ENCODE measurements at places on chromosomes 6 and 20.

DNA sequence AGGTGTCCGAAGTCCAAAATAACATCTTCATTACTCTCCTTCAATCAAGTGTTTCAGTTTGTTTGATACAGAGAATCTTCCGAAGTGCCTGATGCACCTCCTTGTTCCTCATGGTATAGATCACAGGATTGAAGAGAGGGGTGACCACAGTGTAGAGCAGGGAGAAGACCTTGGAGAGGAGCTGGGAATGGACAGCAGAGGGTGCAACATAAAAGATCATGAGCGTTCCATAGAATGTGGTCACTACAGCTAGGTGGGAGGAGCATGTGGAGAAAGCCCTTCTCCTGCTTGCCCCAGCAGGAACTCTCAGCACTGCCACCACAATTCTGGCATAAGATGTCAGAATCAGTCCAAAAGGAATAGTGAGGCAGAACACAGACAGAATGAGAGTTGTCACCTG, 11.9 kb downstream of the OR12D1 start:
- DNase-seq: no peak

DNA sequence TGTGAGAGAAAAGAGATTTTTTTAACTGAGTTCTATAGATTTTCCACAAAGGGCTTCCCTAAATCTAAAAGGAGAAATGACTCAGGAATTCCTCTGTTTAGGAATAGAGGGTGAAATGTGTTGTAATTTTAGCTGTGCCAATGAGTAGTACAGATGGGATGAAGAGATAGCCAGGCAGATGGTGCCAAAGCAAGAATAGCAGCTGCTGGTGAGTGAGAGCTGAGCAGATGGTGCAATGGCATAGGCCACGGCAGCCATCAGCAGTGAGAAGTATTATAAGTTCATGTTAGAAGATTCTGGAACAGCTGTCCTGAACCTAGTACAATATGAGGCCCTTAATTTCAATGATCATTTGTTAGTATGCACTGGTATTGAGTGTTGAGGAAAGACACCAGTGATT, 40.2 kb upstream of the CRISP1 start:
- no peak for DNase-seq

DNA sequence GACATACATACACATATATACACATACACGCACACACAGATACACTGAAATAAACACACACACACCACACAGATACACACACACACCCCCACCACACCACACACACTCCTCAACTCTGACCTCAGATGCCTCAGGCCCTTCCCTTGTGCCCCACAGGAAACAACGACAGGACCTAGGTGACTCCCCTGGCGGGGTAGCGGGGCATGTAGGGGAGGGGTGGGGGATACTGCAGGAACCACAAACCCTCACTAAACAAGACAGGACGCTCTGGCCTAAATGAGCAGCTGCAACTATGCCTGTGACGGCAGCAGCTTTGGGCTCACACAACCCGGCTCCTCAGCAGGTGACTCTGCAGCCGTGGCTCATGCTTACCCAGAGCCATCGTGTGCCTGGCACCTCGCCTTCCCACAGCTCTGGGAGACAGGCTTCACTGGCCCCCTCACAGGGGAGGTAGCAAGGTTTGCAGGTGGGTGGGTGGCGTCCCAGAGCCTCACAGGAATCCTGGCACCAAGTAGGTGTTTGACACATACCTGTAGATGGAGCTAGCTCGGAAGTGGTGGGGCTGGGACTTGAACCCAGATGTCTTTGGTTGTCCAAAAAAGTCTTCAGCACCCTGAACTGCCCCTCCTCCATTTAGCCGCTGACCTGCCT, 100.8 kb downstream of the GRM4 start:
- DNase-seq: no peak

- no peak for DNase-seq
These were observed 90.1 kb upstream of the FOXC1 start for GRCh38 chr6:1519597-1519996.

DNA sequence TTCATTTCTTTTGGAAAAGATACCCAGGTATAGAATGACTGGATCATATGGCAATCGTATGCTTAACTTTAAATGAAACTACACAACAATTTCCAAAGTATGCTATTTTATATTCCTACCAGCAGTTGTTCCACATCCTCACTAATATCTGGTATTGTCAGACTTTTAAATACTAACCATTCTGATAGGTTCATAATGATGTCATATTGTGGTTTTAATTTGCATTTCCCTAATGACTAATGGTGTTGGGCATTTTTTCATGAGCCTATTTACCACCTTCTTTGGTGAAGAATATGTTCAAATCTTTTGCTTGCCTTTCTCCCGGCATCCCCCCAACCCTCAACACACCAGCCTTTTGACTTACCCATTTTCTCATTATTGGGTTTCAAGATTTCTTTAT, 96.2 kb upstream of the HMGN3 start:
- no peak for DNase-seq

DNA sequence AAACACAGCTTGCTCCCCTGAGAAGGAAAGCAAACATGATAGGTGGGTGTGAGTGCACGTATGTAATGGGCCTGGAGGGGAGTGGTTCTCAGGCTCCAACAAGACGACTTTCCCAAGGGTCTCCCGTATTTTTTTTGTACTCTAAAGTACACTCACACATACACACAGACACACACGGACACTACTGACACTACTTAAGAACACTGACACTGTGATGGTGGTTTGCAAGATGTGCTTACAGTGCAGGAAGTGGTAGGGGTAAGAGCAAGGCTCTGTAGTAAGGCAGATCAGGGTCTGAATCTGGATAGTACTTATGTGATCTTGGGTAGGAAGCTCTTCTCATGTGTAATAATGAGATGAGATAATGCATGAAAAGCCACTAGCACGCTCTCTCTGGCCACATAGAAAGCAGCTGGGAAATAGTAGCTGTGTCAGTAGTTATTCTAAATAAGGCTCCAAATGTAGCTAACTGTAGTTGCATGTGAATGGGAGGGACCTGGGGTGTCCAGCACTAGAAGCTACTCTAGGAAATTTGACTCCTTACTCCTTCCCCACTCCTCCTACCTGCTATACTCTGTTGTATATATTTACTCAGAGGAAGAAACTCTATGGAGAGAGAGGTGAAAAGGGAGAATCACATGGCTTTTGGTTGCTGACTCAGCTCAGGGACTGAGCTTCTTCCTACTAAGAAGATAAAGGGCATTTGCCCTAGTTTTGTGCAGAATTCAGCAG, 8.4 kb upstream of the ZBTB24 start:
- DNase-seq: no peak

DNA sequence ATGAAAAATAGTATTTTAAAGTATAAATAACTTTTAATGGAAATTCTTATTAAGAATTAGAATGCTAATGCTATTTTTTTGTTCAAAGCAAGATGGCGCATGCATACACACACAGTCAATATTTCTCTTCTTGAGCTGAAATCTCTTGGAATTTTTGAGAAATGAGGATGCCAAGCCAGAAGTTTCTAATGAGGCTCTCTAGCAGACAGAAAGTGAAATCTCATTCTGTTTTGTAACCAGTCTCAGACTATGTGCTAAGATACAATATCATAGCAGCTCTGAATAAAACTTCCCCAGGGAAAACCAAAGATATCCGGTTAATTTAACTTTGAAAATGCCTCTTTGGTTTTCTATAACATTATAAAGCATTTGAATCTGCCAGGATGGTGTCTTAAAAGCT, 97.2 kb upstream of the HDAC2 start:
- no peak for DNase-seq

GRCh38 chr6:32692019-32692418, 25.6 kb upstream of the HLA-DQB1 start:
- DNase-seq: no peak

DNA sequence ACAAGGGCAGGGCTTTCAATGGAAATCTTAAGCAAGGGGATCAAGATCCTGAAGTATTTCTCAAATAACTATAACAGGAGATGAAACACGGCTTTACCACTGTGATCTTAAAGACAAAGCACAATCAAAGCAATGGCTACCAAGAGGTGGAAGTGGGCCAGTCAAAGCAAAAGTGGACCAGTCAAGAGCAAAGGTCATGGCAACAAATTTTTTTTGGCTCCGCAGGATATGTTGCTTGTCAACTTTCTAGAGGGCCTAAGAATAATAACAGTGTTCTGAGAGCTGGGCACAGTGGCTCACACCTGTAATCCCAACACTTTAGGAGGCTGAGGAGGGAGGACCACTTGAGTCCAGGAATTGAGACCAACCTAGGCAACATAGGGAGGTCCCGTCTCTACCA, 54.1 kb downstream of the ILRUN start:
- DNase-seq: no peak

GRCh38 chr6:160992061-160992979, 751 bp downstream of the MAP3K4 start:
- DNase-seq: no peak

- no peak for DNase-seq
These were observed 50.8 kb downstream of the KAT14 start for GRCh38 chr20:18188434-18188833.

DNA sequence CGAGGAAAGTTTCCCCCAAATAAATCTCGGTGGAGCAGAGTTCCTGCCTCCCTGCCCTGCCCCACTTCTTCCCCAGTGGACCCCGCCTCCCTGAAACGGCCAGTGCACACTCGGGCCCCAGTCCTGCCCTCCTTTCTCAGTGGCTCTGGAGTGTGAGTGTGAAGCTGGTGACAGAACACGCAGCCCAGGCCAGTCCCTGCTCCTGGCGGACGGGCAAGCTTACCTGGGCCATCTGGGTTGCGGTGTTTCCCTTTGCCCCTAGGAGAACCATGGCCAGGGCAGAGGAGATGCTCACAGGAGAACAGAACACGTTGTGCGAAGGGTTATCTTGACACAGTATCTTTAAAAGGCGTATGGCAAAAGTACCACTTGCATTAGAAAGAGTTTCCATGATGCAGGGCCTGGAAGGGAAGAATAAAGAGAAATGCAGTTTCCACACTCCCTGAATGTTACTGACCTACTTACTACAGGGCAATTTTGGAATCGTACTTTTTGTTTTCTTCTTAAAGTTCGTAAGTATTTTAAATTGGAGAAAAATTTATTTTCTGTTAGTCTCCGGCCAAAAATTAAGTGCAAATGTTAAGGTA, 2.8 kb downstream of the SERPINB9 start:
- DNase-seq: no peak

DNA sequence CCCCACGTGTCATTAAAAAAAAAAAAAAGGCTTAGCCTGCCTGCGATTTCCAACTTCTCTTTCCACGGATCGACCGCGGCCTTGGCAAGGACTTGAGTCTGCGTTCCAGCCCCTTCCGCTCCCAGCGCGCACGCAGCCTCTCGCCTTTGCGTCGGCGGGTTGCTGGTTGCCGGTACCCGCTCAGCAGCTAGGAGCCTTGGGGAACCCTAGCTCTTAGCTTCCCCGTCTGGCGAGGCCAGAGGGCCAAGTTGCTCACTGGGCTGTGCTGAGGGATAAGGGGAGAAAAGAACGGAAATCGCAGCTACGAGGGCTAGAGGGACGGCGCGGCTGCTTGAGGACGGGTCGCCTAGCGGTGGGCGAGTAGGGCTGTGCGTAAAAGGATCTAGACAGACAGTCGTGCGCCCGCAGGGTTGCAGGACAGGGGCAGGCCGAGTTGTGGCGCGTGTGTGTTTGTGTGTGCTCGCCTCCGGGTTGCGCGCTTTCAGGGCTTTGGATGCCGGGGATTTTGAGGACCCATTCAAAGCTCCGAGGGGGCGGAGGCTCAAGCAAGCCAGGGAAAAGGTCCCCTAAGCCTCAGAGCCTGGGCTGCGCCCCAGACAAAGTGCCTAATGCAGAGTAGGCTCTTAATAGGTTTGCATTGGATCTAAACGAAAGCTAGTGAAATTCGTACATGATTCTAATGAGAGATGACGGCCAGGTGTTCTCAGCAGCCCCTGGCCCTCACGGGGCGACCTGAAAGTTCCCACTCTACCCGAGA, 40.5 kb upstream of the OSTM1 start:
- no peak for DNase-seq

Measured in esophagus squamous epithelium (tissue), 5 donors.